ENCODE measurements at places on chromosomes 6 and 20. TPM values are rescaled to one million over a fixed set of nuclear protein-coding genes. Genes with fewer than 3 reads are reported as not detected.

GRCh38 chr20:53652859-53653517 is 59.3 kb upstream of the ZNF217 start:
- no peak for DNase-seq

DNA sequence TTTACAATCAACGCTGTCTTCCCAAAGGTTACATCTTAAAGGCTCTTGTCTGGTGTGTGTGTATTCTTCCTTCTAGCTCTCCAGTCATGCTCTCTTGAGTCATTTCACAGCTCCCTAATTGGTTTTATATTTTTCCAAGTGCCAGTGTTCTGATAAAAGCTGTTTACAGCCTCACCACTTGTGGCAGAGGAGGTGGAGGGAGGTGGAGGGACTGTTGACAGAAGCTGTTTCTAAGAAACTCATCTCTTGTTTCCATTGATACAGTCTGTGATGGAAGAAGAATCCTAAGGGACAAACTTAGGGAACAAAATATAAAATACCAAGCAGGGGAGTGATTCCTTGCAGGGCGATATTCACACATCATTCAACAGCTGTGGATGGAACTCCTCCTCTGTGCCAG is 64.0 kb downstream of the QRSL1 start:
- no peak for DNase-seq

- DNase-seq: no peak
Observed at GRCh38 chr6:113481458-113481857, 375.7 kb upstream of the MARCKS start.

CDK5RAP1 gene
- total RNA-seq: 32.9 TPM

MUC21 gene
- not detected for total RNA-seq

DNA sequence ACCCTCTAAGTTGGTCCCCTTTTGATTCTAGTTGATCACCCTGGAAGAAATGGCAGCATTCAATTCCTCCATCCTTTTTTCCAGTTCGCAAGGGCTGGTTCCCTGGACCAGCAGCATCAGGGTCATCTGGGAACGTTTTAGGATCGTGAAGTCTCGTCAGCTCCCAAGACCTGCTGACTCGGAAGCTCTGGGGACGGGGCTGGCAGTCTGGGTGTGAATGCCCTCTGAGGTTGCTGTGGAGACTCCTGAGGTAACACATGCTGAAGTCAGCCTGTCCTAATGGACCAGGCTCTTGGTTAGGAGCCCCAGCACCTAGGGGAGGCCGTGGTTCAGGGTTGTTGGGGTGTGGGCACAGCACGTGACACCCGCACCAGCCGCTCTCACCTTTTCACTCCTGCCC is 164.1 kb downstream of the SYNDIG1 start:
- no peak for DNase-seq

DNA sequence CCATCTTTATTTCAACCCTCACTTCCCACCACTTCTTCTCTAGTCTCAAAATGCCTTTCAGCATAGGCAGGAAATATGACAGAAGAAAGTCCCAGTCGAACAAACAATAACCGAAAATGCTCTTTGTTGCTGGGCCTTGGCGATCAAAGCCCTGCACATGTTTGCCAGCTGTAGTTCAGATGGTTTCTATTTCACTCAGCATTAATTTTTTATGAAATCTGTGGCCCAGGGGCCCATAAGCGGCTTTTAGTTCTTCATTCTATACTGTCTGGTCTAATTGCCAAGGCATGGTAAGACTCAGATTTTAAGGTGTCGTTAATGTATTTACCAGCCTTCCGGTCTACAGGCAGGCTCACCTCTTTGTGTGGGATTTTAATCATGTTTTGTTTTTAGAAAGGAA is 10.9 kb upstream of the F13A1 start:
- peak; percentile 12 for DNase-seq

POLR1C gene
- 35.4 TPM for total RNA-seq

NECAB3 gene
- 38.2 TPM for total RNA-seq

BPI gene
- total RNA-seq: not detected

MSH5 gene
- 73.6 TPM for total RNA-seq

GRCh38 chr6:157096522-157096921 is 226.8 kb downstream of the TMEM242 start:
- DNase-seq: no peak

- peak; percentile 66 for DNase-seq
Observed at GRCh38 chr6:44122801-44123200, 4.5 kb downstream of the MRPL14 start.

DNA sequence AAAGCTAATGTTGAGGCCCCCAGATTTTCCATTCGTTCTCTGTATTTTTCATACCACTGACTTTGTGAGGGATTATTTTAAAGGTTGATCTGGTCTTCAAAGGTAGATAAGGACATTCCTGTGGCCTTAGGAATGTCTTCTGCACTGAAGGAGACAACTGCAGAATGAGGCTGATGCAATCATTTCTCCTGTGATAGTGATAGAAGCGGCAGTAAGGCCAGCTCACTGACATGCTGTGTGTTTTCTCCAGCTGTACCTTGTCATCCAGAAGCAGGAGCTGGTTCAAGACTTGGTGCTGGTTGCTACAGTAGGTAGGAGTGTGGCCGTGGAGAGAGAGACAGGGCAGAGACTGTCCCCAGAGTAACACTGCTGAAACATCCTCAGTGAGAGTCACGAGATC is 53.8 kb downstream of the DCBLD1 start:
- DNase-seq: no peak

DNA sequence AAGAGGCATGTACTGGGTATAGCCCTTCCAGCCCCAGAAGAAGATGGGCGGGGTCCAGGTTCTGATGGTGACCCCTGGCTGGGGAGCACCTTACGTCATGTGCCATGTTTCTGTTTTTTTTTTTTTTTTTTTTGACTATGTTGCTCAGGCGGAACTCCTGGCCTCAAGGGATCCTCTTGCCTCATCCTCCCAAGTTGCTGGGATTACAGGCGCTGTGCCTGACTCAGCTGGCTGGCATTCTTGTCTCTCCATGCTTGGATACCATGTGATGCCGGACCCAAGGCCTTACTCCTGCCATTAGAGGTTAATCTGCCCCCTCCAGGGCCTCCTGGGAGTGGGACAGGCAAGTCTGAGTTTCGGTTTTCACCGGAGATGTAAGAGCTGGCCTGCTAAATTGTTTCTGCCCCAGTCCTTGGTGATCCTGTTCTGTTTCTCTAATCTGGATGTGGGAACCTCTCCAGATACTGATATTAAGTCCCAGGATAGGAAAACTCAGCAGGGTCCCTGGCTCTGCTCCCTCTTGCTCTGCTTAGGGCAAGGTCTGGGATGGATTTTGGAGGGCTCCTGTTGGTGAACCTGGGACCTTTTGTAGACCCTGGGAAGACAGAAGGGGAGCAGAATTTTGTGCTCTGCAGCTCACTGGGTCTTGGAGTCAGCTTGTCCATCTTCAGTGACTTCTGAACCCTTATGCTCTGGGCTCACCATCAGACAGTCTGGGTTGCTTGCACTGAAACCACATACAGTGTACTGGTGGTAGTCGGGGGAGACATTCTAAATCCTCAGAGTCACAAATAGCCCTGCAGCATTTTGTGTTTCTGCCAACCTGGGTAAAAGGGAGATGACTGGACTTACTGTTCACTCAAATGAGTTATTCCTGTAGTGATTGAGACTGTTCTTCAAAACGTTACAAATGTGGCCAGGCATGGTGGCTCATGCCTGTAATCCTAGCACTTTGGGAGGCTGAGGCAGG is 45.1 kb downstream of the PTK7 start:
- DNase-seq: no peak

- DNase-seq: no peak
Observed at GRCh38 chr6:134602123-134602522, 284.2 kb upstream of the SGK1 start.

GRCh38 chr6:46440141-46440540 is 51.1 kb downstream of the RCAN2 start:
- no peak for DNase-seq

SPATS1 gene
- not detected for total RNA-seq

- DNase-seq: peak; percentile 57
Observed at GRCh38 chr6:169724494-169725124, at the start of gene PHF10. Gene PHF10 (minus strand): TSS chr6:169724500. CDS start chr6:169723931, 569 bp downstream.

GRCh38 chr6:195861-196360 is 96.4 kb upstream of the DUSP22 start:
- DNase-seq: peak; percentile 52

DNA sequence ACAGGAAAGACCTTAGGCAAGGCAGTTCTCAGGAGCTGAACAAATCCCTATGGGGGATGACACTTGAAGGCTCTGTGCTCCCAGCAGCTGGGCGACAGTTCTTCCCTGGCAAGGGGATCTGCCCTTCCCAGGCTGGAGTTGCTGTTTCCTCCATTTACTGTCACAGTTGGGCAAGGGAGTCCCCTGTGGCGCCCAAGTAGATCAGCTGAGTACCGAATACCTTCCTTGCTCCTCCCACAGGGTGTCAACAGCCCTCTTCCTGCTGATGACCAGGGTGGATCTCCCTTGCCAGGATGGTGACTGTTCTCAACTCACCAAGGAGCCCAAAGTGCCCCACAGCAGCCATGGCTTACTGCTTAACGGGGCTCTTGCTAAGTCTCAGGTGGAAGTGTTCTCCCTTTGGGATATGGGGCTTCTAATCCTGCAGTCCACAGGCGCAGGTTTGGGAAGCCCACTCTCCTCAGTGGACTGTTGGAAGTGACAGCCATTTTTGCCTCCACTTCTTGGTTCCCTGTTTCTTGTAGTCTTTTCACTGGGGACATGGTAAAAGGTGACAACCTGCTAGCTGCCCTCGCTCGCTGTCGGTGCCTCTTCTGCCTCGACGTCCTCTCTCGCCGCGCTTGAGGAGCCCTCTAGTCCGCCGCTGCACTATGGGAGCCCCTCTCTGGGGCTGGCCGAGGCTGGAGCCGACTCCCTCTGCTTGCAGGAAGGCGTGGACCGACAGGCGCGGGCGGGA is 5.7 kb upstream of the PSMG4 start:
- no peak for DNase-seq

- no peak for DNase-seq
Observed at GRCh38 chr6:80330961-80331360, 224.5 kb downstream of the BCKDHB start.

STX7 gene
- 16.4 TPM for total RNA-seq

GRCh38 chr6:143276436-143276835 is 174.1 kb downstream of the ADAT2 start:
- DNase-seq: no peak

DNA sequence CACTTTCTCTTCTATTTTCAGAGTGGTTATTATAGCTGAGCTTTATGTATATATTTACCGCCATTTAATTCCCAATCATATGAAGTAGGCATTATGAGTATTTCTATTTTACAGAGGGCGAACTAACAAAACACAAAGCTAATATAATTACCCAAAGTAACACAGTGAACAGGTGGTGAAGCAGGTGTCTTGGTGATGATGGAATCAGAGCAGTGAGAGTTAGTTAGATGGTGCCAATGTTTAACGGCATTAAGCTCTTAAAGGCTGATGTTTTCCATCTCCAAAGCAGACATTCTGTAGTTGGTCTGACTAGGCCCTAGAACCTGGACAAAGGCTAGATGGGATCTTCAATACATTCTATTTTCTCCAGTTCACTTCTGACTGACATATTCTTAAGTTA is 551.1 kb upstream of the SYNCRIP start:
- DNase-seq: no peak

TREM1 gene
- total RNA-seq: not detected

- no peak for DNase-seq
Observed at GRCh38 chr20:16166737-16167136, 406.5 kb downstream of the KIF16B start.

DNA sequence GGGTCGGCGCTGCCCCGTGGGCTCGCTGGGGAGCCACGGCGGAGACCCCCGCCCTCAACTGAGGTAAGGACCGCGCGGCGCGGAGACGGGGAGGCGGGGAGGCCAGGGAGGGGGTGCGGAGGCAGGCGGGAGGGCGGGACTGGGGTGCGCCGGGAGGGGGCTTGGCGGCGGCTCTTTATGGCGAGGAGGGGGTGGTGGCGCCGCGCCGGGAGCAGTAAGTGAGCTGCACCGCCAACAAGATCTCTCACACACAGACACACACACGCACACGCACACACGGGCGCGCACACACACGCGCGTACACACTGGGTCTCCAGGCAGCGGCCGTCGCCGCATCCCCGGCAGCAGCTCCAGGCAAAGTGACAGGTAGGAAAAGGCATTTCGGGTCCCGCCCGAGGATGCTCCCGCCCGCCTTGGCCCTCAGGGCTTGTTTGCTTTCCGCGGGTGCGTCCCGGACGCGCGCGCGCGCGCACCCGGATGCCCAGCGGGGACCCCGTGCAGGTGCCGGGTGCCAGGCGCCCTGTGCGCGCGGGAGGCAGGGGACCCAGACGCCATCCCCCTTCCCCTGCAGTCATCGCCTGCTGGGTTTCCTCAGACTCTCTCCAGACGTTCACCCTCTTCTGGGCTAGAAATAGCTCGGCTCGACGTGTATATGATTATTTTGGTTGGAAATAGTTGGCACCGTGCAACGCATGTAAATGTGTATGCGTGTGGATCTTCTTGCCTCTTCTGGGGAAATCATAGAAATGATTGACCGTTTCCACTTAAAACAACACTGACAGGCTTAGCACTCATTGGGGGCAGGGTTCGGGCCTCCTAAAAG is at the start of gene PLCB4:
Gene PLCB4 (plus strand): TSS at position 247 of the 823 bp plus-strand sequence. CDS start 238,728 bp downstream, outside the sequence.
- no peak for DNase-seq

- no peak for DNase-seq
Observed at GRCh38 chr6:21295506-21296240, 297.9 kb upstream of the SOX4 start.

RAD21L1 gene
- 0.18 TPM for total RNA-seq

VSTM2L gene
- 0.21 TPM for total RNA-seq

RIPPLY2 gene
- not detected for total RNA-seq

NHLRC1 gene
- 0.32 TPM for total RNA-seq

GRCh38 chr6:16562498-16562897 is 198.8 kb downstream of the ATXN1 start:
- no peak for DNase-seq

GRCh38 chr20:50312682-50313521 is 122.3 kb downstream of the CEBPB start:
- DNase-seq: no peak

DNA sequence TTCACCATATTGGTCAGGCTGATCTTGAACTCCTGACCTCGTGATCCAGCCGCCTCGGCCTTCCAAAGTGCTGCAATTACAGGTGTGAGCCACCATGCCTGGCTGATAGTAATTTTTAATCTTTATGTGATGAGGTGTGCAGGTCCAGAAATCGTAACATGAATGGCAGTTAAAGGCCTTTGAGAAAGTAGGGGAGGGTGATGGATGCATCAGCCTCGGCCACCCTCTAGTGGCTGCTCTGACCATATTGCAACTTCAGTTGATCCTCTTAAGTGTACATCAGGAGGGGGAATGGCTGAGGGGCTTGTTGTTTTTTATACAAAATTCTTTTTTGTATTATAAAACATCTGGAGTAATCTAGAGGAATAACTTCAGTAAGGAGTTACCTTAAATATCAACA is 193.0 kb downstream of the ZFAND3 start:
- DNase-seq: peak; percentile 33

DNA sequence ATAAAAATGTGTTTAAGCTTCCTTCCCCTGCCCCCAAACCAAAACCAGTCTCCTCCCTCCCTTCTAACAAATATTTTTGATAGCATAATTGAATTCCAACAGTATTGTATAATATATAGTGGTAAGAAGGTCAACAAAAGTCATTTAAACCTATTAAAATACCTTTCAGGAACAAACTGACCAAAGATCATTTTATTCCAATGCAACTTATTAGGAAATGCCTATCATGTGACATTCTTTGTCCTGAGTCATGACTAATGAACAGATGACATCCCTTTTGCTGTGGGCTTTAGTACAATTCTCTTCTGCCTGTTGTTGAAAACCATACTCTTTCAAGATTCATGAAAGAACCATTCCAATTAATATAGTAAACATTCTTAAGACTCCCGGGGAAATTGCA is 51.5 kb upstream of the TRAF3IP2 start:
- DNase-seq: no peak

BMP7 gene
- total RNA-seq: not detected

All from activated CD8-positive, alpha-beta T cell treated with anti-CD3 and anti-CD28 coated beads, Interleukin-2, amount 10 ng/mL, durations not matched to agents 7 days and 5 days (primary cell).